ENCODE measurements at places on chromosomes 6 and 20.
A peak's percentile ranks its signal among the peaks of the same experiment; 100 is the strongest.

DNA sequence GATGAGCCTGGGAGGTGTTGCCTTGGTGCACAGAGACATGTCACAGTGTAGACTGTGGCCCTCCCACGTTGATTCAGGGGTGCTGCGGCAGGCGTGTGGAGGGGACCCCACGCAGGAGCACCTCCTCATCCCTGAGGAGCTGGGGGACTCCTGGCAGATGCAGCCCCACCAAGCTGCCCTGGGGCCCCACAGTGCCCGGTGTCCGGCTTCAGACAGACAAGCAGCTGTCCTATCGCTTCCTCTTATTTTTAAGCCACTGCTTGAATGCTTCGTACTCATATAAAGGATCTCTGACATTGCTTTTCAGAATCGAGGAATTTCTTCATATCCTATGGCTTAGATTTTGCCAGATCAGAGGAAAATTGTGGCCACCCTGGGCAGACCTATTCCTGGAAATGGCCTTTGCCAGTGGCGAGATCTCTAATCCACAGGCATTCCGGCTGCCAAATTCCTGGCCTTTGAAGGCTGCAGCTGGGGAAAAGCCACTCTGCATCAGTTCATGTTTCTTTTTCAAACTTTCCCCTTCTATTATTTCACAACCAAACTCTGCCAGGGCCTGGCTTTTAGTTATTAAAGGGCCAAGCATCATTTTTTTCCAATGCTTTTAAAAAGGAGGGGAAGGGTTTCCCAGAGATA is 337.0 kb downstream of the THBS2 start:
- no peak for DNase-seq

GRCh38 chr6:129623008-129623732 is 86.8 kb downstream of the ARHGAP18 start:
- no peak for DNase-seq

DNA sequence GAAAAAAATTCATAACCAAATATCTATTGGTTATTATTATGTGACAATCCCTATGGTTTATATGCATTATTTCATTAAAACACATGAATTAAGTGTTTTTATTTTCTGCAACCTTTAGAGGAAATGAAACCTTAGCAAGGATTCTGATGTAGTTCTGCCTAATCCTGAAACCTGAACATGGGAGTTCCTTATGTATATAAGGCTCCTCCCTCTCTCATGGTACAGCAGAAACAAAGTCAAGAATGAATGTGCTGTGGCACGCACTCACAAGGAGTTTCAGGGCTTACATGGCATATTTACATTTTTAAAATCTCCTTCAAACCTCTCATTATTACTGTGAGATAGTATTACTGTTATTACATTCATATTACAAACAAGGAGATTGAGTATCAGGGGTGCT is 426.4 kb upstream of the CITED2 start:
- DNase-seq, result no peak

GRCh38 chr6:167781066-167781767 is 45.5 kb upstream of the AFDN start:
- DNase-seq, result no peak

GRCh38 chr6:138571585-138572166 is 72.4 kb upstream of the NHSL1 start:
- peak; percentile 25 for DNase-seq

Data from SHP77 treated with DMSO at 0.1 percent for 48 hours (cell line).